ENCODE measurements at places on chromosomes 6 and 20.

GRCh38 chr6:110366256-110366655 lies 8.1 kb upstream of the METTL24 start:
- no peak for DNase-seq

DNA sequence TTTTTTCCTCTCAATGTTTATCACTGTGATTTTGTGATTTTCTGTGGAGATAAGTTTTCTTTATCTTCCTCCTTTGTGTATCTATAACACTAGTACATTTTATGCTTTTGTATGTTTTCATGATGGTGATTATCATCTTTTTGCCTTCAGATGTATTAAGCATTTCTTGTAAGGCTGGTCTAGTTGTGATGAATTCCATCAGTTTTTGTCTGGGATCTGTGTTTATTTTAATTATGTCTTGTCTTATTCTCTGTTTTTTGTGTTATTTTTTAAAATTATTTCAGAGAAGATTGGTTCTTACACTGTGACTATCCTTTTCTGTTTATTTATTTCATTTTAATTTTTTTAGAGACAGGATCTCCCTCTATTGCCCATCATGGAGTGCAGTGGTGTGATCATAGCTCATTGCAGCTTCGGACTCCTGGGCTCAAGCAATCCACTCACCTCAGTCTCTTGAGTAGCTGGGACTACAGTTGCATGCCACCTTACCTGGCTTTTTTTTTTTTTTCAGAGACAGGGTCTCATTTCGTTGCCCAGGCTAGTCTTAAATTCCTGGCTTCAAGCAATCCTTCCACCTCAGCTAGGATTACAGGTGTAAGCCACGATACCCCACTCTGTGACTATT lies 187.4 kb downstream of the SLC16A10 start:
- DNase-seq: no peak

DNA sequence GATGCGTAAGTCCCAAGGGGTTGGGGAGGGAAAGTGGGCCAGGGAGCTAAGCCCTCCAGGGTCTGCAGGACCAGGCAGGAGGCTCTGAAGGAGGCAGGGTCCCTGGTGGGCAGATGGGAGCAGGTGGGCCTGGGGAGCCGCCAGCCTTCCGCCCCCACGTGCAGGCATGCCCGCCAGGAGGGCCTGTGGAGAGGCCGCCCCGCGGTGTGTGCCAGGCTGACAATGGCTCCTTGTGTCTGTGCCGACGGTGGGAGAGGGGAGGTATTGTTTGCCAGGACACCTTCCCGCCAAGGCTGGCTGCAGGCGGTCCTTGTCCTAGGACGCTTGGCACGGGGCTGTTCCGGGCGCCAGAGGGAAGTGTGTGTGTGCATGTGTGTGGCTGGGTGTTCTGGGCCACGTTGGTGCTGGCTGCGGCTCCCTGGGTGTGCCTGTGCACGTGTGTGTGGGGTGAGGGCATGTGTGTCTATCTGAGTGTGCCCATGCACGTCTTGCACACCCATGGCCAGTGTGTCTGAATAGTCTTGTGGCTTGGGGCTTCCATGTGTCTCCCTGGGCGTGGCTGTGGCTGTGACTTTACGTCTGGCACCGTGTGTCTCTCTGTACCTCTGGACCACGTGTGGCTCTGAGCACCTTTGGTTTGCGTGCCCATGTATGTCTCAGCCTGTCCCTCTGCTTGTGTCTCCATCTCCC lies 153.0 kb downstream of the CEBPB start:
- no peak for DNase-seq

- no peak for DNase-seq
Observed at GRCh38 chr6:163719028-163719742, 304.7 kb downstream of the QKI start.

DNA sequence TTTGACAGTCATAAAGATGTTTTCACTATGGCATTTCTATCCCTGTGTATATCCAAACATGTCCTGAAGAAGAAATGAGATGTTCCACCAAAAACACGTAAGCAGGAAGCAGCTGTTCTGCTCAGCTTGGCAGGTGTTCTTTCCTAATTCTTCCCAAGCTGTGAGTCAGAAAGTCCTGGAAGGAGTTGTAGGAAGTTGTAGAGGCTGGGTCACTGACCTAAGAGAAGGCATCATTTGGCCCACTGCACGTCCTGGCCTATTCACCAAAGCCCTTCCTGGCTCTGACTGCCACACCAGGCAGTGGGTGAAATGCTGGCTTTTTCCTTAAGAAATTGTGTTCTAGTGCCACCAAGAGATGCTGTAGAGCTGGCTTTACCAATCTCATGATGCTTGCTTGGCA lies 40.3 kb downstream of the STX11 start:
- no peak for DNase-seq

- DNase-seq: no peak
Observed at GRCh38 chr6:15475872-15476271, 187.0 kb downstream of the DTNBP1 start.

DNA sequence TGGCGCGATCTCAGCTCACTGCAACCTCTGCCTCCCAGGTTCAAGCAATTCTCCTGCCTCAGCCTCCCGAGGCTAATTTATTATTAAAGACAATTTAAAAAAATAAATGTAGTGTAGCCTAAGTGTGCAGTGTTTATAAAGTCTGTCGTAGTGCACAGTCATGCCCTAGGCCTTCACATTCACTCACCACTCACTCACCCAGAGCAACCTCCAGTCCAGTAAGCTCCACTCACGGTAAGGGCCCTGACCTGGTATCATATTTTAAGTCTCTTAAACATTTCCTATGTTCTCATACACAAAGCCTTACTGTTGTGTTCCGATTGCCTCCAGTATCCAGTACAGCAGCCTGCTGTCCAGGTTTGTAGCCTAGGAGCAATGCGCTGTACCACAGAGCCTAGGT lies 168.2 kb upstream of the FOXQ1 start:
- DNase-seq: no peak

- DNase-seq: no peak
Observed at GRCh38 chr20:62367633-62368391, 700 bp upstream of the LAMA5 start.

DNA sequence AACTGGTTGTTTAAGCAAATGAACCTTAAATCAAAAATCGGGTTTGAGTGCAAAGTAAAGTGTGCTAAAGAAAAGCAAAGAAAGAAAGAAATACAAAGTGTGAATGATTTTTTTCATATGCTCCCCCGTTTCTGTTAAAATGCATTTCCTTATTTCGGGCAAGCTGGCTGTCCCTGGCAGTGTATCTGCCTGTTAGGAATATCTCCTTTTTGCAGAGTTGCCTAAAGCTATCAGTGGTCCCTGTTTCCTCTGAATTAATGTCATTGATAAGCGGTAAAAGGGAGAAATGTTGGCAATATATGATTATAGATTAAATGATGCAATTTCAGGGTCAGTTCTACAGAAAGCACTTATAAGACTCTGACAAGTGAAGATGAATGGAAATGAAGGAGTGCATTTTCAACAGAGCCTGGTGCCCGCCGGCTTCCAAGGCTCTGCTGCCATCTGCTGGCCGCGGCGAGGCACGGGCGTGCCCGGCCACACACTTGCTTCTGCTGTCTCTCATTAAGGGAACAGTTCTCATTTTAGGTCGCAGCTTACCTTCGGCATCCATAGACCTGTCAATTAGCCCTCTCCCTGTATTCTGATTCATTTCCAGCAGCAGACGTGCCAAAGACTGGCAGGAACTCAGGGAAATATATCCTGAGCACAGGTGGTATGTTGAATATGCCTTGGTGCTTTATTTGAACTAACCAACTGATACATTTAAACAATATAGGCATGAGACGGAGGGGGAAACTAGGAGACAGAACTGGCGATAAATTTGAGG lies 381.9 kb downstream of the C6orf118 start:
- DNase-seq: peak; percentile 10

GRCh38 chr6:125598422-125598821 lies 151.0 kb upstream of the HEY2 start:
- DNase-seq: no peak

DNA sequence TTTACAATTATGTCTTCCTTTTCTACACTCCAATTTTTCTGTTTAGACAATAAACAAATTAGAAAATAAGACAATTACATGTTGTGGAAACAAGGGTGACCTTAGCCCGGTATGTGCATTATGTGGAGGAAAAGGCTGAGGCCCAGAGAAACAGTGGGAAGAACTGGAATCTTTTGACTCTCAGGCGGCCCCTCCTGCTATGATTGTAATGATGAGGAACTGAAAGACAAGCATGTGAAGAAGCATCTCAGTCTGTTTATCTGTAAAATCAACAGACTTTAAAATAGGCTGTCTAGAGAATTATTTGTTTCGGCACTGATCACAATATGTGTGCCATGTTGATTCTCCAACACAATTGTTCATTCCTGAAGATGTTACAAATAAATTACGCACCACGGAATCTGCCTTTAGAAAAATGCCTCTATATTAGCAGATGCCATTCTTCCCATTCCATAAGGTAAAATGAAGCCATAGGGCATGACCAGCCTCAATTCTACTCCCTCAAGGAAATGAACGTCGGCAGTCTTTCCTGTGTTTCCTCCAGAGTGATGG lies 1201.6 kb upstream of the CITED2 start:
- no peak for DNase-seq

DNA sequence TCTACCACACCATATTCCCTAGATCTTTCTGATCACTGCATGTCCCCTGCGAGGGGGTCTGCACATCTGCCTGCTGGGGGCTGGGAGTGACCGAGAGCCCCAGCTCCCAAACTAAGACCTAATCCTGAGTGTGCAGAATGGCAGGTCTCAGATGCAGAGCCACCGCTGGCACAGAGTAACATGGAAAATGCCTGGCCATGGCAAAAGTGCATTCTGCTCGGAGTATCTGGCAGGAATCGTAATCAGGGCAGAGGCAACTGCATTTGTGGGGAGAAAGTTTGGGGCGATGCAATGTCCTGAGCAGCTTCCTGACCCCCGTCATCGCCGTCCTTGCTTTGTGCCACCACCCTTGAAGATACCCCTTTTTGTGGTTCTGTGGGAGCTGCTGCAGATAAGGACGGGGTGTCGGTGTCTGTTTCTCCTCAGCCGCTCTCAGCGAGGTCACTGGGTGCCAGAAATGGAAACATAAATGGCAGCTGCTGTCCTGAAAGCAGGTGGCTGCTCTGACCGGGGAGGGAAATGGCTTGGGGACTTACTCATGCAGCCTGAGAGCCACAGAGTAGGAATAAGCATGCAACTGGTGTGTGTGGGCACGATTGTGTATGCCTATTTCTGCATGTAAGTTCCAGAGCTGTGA lies 157.9 kb downstream of the LY86 start:
- DNase-seq: no peak

GRCh38 chr6:11900662-11901598 lies 111.2 kb upstream of the HIVEP1 start:
- DNase-seq: peak; percentile 13

DNA sequence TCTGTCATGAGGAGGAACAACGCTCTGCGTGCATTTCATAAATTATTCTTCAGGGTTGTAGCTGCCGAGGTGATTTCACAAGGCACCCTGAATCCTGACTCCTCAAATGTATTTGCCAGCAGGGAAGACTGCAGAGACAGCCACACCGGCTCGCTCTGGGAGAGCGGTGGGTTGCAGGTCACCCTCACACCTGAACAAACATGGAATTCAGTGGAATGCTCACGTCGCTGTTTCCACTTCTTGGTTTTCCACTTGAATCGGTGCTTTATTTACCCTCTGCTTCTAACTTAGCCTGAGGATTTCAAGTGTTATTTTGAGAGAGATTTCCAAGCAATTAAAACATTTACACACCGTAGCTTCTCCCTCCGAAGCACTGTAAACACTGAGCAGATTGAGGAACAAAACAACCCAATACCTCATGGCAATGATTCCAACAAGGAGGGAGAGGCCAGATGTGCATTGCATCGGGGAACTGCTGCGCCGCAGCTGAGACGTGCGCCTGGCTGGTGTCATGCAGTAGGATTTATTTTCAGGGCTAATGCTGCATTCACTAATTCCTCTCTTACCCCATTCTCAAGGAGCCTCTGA lies 59.5 kb upstream of the GGTLC1 start:
- no peak for DNase-seq

DNA sequence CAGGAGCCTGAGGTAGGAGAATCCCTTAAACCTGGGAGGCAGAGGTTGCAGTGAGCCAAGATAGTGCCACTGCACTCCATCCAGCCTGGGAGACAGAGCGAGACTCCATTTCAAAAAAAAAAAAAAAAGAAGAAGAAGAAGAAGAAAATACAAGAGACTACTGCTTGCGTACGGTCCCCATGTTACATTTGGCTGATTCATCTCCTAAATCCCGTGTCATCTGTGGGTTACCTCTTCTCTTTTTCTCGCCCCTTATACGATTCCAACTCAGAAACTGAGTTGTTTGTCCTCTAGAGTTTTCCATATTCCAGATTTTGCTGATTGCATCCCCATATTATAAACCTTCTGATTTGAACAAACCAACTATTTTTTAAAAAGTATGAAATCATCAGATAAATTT lies 62.4 kb upstream of the NELFCD start:
- DNase-seq: no peak

GRCh38 chr6:30497714-30498113 lies 8.4 kb downstream of the HLA-E start:
- DNase-seq: no peak

DNA sequence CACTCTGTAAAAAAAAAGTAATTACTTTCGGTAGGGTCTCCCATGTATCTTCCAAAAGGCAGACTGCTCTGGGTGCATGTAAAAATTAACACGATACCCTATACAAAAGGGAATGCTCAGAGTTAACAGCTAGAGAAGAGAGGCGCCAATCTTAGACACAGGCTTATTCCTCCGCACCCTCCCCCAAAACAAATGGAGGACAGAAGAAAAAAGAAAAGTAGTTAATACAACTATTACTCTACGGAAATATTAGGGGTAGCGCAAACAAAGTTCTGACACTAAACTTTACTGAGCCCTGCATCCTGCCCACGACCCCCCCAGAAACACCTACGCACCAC lies 331 bp upstream of the UFL1 start:
- DNase-seq: no peak

- DNase-seq: no peak
Observed at GRCh38 chr6:158591134-158591809, 31.4 kb downstream of the TMEM181 start.

- DNase-seq: no peak
Observed at GRCh38 chr6:122154912-122155575, 244.4 kb upstream of the HSF2 start.

- no peak for DNase-seq
Observed at GRCh38 chr6:73497915-73498314, 22.9 kb downstream of the EEF1A1 start.

DNA sequence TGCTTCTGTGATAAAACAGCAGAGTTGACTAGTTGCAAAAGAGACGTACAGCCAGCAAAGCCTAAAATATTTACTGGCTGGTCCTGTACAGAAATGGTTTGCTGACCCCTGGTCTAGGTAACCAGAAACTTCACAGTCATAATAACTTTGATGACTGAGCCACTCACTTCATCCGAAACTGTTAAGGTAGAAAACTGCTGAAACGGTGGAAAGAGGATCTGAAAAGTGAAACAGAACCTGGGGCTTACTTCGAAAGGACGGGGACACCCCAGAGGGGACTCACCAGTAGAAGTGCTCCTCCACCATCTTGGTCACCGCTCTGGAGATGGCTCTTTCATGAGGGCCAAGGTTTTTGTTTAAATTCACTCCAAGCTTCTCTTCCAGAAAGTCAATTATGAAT lies 16.4 kb downstream of the FAXC start:
- DNase-seq: no peak

GRCh38 chr6:56649053-56649769 lies 6.5 kb upstream of the DST start:
- no peak for DNase-seq

- DNase-seq: no peak
Observed at GRCh38 chr6:102895683-102896082, 1502.2 kb downstream of the GRIK2 start.

- no peak for DNase-seq
Observed at GRCh38 chr20:57991211-57991881, 237.1 kb downstream of the ANKRD60 start.
